ENCODE measurements at places on chromosomes 3 and 15.

DNA sequence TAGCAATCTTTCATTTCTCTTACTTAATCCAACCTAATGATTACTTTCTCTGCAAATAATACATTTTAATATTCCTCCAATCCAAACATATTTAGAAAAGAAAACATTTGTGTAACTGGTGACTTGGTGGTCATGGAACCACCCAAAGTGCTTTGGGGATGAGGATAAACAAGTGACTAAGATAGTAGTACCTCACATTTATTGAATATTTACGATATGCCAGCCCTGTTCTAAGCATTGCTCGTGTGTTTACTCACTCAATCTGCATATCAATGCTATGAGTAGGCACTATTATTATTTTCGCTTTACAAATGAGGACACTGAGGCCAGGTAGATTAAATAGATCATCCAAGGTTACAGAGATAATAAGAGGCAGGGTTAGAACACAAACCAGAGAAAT is 189.5 kb downstream of the SHOX2 start:
- no peak for DNase-seq

DNA sequence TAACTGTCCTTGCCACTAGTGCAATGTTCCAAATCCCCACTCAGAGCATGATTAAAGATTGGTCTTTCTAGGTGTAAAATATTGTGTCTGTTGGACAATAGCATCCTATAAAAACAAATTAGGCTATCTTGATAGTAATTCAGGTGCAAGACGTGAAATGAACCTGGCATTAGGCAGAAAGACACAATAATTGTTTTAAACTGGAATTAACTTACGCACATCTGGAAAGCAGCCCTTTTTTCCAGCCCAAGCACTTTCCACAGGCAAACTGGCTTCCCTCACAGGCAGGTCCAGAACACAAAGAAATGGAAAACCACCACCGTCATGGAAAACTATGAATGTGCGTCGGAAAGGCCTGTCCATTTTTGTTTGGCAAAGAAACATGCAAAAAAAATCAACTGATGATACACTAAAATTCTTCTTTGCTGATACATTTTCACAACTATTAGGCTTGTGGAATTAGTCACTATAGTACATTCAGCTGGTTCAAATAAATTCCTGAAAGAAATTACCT is 474.7 kb upstream of the IL12A start:
- no peak for DNase-seq

GRCh38 chr3:56702490-56703315 is 19.6 kb upstream of the TASOR start:
- peak; percentile 89 for DNase-seq

DNA sequence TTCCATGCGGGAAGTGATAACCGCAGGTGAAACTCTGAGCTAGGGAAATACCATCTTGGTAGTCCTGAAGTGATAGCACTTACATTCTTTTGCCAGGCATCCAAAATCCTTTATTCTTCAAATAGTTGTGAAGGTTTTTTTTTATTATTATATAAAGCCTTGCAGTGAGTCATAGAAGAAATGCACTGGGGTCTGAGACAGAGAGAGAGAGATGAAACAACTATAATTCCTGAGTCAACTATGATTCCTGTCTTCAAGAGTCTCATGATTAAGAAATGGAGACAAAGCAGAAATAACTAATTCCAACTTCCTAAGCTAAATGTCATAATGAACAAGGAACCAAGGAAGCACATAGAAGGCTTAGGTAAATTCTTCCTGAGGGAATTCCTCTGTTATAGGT is 495.6 kb downstream of the LPP start:
- no peak for DNase-seq

DNA sequence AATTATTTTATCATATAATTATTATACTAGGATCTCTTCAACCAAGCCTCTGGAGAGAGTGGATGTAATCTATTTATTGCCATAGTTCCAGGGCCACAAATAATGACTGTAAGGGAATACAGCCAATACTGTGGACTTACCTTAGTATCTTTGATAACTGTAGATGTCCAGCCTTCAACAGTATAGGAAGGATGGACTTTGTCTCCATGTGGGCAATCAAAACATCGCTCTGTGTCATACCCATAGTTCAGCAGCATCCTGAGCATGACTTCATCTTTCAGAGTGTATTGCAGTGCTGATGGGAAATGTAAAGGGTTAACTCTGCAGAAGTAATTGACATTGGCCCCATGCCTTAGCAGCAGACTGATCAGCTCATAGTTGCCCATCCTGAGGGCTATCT is 14.2 kb downstream of the ASB14 start:
- DNase-seq: no peak

- peak; percentile 10 for DNase-seq
Measured at GRCh38 chr3:43923104-43923882, 232.6 kb downstream of the ABHD5 start.

Data from lung (tissue), 17 donors.